ENCODE measurements at places on chromosomes 3 and 15.

DNA sequence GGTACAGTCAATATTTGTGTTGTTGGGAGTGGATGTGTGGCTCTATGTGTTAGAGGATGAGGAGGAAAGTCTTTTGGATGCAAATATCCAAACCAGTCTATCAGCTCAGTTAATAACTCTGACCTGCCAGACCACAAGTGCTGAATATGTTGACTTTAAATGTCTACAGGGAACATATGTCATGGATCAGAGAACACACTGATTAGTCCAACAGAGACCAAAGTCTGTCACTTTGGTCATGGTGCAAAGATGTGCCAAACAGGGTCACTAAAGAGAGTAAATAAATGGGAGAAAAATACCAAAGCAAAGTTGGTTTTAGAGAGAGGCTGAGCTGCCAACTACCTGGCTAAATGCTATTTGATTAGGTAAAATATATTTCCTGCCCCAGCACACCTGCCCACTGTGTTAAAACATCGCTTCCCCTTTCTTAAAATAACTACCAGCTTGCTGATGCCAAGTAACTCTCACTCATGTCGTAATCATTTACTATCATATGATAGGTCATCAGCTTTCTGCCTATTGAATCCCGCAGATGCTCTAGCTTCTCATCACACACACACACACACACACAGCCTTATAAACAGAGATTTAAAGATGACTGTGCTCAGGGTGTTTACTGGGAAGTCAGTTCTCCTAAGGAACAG lies 173.3 kb downstream of the PDZRN3 start:
- peak; percentile 57 for DNase-seq

DNA sequence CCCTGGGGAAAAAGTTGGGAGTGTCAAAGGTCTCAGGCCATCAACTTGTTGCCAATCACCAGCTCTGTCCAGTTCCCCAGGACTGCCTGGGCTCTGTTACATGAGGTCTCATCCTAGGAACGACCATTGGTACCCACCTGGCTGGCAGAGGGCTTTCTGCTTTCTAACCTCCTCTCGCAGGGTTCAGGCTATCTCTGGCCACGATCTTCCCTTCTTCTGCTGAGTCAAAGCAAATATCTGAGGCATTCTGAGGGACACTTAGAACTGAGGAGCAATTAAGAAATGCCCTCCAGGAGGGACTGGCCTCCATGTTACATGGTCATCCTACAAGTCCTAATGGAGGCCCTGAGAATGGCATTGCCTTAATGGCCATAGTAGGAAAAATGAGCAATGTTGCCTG lies 77.4 kb downstream of the TGFBR2 start:
- DNase-seq: no peak

- no peak for DNase-seq
Measured at GRCh38 chr3:53139906-53140846, 9.9 kb upstream of the RFT1 start.

- DNase-seq: no peak
Measured at GRCh38 chr3:155232605-155233004, 60.9 kb downstream of the STRIT1 start.

DNA sequence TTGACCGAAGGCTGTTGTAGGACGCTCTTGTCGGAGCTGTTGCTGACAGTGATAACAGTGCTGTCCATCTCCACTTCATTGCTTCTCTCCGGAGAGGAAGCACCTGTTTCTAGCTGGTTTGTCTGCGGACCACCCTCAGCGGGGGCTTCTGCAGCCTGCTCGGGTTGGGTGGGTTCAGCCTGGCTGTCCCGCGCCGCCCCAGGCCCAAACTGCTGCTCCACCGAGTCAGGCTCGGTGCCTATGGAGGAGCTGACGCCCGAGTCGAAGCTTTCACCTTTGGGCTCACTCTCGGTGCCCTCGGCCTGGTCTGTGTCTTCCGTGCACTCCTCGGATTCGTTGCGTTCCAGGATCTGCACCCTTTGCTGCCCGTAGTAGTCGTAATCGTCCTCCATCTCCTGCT lies 56.9 kb downstream of the TIGIT start:
- DNase-seq: no peak

GRCh38 chr3:41198526-41198925 lies 779 bp upstream of the CTNNB1 start:
- DNase-seq: peak; percentile 50

GRCh38 chr15:26773067-26773877 lies 406 bp upstream of the GABRB3 start:
- peak; percentile 33 for DNase-seq

DNA sequence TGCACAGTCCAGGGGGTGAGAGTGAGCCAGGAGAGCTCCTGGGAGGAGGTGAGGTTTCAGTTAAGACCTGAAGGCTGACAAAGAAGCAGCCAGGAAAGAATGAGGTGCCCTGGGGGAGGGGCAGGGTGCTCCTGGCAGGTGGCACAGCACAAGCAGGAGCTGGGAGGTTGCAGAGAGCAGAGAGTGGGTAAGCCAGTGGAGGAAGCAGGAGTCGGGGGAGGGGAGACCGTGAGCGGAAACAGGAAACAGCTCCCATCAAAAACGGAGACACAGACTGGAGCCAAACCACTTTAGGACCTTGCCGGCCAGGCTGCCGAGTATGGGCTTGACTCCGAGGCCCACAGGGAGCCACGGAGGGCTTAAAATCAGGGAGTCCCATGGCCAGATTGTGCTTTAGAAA lies 12.1 kb upstream of the FBLN2 start:
- no peak for DNase-seq

DNA sequence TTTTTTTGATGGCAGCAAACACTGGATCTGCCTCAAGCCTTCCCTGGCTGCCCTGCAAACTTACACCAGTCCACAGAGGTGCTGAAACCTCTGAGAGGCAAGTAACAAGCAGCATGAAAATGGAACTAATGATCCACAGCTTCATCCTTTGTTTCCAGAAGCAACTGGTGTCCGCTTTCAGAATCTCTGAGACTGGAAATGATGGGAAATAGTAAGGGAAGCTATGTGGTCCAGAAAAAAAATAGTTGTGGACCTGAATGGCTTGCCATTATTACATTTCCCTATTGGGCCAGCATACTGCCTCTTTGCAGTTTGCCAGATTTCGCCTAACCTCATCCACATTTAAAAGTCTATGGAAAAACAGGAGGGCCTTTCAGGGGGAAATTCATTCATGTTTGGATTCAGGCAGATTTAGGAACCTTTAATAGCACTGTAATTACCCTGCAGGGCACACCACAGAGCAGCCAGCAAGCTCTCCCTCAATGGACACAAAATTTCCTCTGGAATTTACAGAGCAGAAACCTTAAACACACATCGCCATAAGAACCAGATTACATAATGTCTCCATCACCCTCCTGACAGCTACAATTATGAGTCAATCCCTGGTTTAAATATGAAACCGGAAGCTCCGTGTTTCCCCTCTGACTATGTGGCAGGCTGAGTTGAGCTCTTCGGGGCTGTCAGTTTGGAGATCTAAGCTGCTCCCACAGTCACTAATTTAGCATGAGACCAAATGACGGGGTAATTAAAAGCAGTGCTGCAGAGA lies 134.4 kb downstream of the TMCO5A start:
- peak; percentile 88 for DNase-seq

- DNase-seq: no peak
Measured at GRCh38 chr3:54476891-54477290, 354.5 kb downstream of the CACNA2D3 start.

GRCh38 chr15:69253156-69253555 lies 45.6 kb upstream of the PAQR5 start:
- DNase-seq: peak; percentile 65

GRCh38 chr3:128123156-128123537 lies 465 bp downstream of the RUVBL1 start:
- DNase-seq: no peak

- DNase-seq: no peak
Measured at GRCh38 chr3:182521339-182521738, 272.0 kb upstream of the ATP11B start.

GRCh38 chr3:31622636-31623288 lies 90.0 kb downstream of the STT3B start:
- no peak for DNase-seq

DNA sequence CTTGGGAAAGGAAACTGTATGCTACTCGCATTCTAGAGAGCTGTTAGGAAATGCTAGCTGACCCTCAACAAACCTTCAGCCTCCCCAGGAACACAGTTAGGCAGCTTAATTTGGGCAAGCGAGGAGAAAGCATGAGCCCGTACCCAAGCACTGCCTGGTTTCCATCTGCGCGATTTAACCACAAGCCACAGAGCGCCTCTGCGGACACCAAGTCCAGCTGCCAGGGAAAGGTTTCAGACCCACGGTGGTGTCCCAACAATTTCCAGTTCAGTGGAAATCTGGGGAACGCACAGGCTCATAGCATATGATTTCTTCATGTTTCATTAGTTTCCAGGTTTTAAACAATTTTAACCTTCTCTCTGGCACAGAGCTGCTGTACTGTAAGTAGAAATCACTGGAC lies 617.6 kb downstream of the FHIT start:
- DNase-seq: no peak

DNA sequence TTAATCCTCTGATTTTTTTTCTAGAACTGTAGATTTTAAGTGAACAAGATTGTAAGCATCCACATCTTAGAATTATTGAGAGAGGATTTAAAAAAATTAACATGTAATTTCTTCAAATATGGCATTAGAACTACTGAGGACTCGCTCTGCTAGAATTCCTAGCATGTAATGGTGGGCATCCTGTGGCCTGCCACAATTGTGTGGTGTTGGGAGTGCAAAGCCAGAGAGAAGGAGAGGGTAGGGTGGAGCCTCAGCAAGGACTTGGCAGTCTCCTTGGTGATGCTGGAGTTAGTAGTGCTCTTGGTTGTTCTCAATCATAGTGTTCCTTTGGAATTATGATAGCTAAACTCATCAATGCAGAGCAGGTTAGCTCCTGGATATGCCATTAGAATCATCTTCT lies 443.9 kb upstream of the TBL1XR1 start:
- no peak for DNase-seq

DNA sequence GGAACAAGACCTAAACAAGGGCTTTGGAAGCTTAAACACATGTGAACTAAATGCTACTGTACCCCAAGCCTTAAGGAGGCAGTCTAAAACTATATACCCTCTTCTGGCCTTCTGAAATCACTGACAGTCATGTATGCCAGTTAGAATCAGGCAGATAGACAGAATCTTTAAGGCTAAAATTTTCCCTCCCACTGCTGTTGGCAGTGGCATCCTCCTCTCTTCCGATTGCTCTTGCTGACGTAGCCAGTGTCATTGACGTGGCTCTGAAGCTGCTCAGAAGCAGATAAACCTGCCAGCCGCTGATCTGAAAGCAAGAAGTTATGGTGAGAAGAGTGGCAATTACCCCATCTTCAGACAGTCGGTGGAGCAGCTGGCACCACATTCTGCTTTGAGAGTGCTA lies 3.3 kb downstream of the RYR3 start:
- no peak for DNase-seq

GRCh38 chr15:44308415-44308814 lies 19.9 kb downstream of the GOLM2 start:
- DNase-seq: no peak

DNA sequence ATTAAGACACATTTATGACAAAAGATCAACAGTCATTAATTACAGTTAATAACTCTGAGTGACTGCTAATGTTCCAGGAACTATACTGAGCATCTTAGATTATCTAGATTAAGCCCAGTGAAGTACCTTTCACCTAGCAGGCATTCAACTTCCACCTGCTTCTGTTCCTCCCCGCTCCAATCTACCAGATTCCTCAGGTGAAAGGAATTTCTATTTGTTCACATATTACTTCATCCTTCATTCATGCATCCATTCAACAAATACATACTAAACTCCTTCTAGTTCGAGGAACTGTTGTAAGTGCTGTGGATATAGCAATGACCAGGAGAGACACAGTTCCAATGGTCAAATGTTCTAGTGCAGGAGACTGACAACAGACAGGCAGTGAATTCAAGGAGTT lies 139.3 kb downstream of the FILIP1L start:
- DNase-seq: no peak

GRCh38 chr3:150376001-150376848 lies 31.9 kb upstream of the TSC22D2 start:
- peak; percentile 38 for DNase-seq

DNA sequence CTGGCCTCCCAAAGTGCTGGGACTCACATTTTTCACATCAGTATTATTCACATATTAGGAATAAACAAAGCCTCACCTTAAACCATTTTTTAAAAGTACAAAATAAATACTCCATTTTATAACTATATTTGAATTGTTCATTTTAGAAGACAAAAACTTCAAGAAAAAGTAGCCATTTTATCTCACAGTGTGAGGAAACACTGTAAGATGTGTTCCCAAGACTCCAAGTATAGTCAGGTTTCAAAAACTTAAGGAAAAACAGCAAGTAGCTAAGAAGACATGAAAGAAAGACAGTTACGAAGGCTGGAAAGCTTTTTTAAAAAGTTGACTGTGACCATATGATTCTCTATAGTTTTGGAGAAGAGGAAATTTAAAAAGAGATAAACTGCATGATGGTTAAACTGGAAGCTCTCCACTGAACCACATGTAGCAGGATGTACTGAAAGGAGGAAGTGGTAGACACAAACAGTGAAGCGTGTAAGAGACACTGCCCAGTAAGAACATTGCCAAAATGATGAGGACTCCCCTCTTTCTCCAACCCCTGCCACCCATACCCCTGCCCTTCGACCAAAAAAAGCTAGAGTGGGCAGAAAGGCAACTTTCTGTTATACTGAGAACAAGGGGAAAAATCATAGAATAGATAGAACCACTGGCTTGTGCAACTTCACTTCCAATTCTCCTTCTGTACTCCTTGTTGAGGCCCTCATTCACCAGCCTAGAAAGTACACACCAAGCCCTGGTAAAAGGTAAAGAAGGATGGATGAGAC lies 6.2 kb upstream of the TMF1 start:
- no peak for DNase-seq
